ENCODE measurements at places on chromosomes 3 and 15.

- DNase-seq = peak; percentile 69
Measured at GRCh38 chr15:89486726-89487050, 9.7 kb downstream of the RHCG start.

- no peak for DNase-seq
Measured at GRCh38 chr3:128946411-128946810, 47.5 kb downstream of the CFAP92 start.

- DNase-seq = no peak
Measured at GRCh38 chr3:86989006-86989405, 1.9 kb downstream of the VGLL3 start.

DNA sequence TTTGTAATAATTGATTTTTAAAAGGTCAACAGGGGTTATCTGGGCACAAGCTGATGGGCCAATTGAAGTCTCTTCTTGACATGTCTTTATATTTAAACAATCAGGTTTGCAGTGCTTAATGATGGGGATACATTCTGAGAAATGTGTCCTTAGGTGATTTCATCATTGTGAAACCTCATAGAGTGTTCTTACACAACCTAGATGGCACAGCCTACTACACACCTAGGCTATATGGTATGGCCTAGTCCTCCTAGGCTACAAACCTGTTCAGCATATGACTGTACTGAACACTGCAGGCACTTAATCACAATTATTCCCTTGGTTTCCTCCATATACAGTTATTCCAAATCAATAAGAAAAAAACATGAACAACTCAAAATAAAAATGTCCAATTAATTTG, 75.8 kb downstream of the IQSEC1 start:
- DNase-seq = no peak

Data from GM10248 (cell line).